ENCODE measurements at places on chromosomes 12 and 14.

GRCh38 chr12:110033888-110034287 lies 14.4 kb downstream of the C12orf76 start:
- no peak for DNase-seq

- no peak for DNase-seq
These were observed 62.6 kb downstream of the PPP2R5E start for GRCh38 chr14:63480599-63480998.

GRCh38 chr14:41051801-41052200 lies 554.9 kb upstream of the LRFN5 start:
- no peak for DNase-seq

DNA sequence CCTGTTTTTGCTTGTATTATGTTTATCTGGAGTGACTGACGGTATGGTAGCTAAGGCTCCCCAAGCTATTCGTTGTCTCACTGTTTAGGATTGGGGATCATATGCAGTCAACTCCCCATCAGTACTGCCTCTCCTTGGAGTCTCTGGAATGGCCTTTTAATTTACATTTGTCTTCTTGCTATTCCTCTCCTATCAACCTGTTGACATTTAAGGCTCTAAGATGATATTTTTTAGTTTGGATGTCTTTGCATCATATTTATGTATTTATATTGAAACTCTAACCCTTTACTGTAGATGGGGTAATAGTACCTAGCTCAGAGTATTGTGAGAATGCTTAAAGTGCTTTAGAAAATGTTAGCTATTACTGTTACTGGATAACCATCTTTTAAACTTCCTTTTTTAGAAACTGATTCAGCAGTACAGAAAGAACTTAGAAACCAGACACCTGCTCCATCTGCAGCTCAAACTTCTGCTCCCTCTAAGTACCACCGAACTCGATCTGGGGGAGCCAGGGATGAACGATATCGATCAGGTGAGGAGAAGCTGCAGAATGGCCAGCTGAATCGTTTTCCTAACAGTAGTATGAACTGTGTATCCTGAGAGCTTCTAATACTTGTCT lies 123.5 kb upstream of the ATF1 start:
- no peak for DNase-seq

DNA sequence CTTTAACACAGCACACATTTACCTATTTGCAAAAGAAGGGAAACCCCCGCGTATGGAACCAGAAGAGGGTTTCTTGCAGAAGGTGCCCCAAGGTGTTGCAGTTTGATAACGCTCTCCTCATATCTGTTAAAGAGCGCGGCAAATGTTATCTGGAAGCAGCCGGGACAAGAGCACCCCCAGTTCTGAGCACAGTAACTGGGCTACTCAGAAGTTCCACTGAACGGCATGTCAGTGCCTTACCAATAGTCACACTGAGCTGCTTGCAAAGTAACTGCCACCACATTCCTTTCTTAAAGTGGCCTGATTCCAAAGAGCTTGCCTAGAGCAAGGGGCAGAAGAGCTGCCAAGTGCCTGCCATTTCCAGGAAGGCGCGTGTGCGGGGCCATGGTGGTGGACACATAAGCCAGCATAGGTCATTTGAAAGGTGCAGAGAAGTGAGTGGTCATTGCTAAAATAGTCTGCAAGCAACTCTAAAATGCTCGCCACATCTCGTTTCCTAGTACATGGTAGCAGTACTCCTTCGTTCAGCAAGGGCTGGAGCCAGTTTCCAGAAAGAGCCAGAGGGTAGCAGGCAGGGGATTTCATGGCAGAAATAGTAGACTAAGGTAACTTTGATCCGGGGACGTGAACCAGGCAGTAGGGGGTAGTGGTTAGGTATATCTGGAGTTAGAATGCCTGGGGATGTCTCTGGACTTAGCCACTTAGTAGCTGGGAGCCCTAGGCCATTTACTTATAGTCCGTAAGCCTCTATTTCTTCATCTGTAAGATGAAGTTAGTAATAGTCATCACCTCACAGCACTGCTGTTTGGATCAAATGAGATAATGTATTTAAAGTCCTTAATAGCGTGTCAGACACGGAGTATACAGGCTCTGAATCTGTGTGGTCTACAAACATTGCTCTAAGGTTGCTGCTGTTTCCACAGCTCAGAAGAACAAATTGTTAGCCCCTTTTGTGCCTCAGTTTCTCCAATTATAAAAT lies 37.6 kb downstream of the SPTB start:
- DNase-seq: no peak

GRCh38 chr12:101740566-101740965 lies 1.3 kb upstream of the SYCP3 start:
- no peak for DNase-seq

GRCh38 chr12:11246489-11246888 lies 23.0 kb downstream of the PRB3 start:
- DNase-seq: no peak

- no peak for DNase-seq
These were observed 44.0 kb downstream of the RAD52 start for GRCh38 chr12:905261-906031.

GRCh38 chr14:68969278-68970033 lies 9.6 kb downstream of the ACTN1 start:
- no peak for DNase-seq

GRCh38 chr12:49304161-49304560 lies 9.2 kb downstream of the PRPH start:
- DNase-seq: no peak

DNA sequence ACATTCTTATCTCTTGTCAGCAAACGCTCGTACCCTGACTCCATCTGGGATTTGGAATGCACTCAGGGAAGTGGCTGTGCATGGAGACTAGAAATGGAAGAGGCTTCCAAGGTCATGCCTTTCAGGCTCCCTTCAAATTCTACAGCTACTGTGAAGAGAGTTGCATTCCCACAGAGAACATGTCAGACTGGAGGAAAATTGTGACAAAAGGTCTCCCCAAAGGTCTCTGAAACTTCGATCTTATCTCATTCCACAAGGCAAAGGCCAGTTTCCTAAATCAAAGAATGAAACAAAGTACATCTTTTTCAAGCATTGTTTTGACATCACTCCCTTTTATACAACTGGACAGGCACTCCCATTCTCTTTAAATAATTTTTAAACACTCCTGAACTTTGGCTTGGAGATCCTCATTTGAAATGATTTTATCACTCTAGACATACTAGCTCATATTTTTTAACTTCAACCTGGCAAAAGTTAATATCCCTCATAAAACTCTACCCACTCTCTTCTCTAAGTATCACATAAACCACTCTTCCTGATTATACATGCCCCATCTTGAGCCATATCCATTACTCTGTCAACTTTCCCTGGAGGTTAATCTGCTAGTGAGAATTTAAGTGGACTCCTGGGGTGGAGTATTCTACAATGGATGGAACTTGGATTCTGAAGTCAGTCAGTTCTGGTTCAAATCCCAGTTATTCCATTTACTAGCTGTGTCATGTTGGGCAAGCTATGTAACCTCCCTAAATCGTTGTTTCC lies 218.1 kb upstream of the HMGA2 start:
- no peak for DNase-seq

- no peak for DNase-seq
These were observed 63.9 kb downstream of the DENND5B start for GRCh38 chr12:31527083-31527482.

GRCh38 chr14:104886690-104887622 lies 21.9 kb downstream of the CEP170B start:
- DNase-seq: no peak

DNA sequence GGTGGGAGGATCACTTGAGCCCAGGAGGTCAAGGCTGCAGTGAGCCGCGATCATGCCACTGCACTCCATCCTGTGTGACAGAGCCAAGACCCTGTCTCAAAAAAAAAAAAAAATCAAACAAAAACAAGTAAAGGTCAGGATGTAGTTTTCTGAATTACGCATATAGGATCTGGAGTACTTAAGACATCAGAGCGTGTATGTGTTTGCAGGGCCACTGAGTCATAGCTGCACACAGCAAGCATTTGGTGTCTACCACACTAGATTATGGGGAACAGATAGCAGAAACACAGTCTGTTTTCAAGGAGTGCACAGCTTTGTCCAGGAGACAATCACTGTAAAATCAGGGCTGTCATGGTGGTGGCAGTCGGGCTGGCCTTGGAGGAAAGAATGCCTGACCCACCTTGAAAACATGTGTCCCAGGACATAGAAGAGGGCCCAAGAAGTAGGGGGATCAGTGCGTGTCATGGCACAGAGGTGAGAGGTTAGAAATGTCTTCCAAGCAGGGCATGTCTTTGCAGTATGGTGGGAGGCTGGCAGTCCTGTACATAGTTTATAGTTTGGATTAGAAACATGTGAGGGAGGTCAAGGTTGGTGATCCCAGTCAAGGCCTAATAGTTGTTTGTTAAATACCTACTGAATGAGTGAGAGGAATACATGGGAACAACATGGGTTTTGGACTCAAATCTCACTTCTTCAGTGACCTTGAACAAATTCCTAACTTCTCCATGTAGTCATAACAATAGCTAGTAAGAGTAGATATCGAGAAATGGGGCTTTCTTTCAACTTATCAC lies 23.6 kb upstream of the C12orf71 start:
- no peak for DNase-seq

GRCh38 chr14:77098529-77099353 lies 683 bp downstream of the CIPC start:
- peak; percentile 0 for DNase-seq

DNA sequence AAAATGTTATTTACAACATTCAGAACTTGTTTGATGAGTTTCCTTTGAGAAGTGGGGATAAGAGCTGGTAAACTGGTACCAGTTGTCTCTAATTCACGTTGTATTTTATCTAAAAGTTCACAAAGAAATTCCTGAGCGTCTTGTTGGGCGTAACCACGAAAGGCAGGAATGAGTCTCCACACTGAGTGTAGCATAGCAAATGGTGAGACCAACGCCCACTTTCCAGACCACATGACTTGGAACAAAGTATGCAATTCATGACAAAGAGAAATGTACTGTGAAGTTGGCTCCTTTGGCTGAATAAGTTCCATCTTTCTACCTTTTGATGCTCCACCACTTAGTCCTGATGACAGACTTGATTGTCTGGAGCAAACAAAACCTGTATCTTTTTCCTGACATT lies 18.4 kb downstream of the USP44 start:
- DNase-seq: peak; percentile 7

DNA sequence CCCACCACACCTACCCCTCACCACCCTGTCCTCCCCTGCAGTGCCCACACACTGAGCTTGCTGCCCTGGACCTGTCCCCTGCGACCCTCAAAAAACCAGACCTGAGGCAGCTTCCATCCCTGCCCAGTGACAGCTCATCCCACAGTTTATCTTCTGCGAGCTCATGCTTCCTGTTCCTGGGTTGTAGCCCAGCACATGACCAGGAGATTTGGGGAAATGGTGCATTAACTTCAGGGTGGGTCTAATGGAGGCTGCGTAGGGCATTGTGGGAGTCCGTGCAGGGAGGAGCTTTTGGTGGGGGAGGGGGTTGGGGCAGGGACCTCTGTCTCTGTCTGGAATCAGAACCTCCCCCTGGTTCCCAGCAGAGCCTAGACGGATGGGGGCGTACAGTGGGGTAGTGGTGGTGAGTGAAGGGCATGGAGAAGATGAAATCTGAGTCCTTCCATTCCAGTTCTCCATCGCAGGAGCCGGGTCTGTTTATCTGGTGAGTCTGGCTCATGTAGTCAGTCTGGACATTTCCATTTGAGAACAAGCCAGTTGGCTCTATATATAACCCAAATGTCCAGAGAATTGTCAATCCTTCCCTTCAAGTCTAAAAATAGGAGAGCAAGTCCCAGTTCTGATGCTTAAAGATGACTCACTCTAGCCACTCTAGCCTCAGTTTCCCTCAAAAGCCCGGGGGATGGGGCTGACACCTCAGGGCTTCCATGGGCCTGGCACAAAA lies 270.9 kb downstream of the CACNA1C start:
- no peak for DNase-seq

GRCh38 chr14:102215576-102216250 lies 76.0 kb downstream of the WDR20 start:
- DNase-seq: no peak

DNA sequence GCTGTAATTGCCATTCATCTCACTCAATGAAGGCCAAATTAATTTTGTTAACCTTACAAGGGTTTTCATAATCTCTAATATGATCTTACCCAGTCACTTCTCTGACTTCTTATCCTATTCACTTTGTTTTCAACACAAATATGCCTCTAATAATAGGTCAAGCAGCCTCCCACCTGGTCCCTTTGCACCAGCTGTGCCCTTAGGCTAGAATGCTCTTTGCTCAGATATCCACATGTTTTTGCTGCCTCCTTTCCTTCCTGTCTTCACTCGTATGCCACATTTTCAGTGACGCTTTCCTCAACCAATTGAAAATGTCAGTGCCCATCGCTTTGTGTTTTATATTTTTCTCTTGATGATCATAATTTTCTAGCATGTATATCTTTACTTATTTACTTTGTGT lies 106.4 kb upstream of the SYT10 start:
- no peak for DNase-seq

Measured in stimulated activated CD4-positive, alpha-beta T cell treated with anti-CD3 and anti-CD28 coated beads, TNF-alpha, amount 100 ng/mL, for 24 hours (primary cell).